CD4-positive, alpha-beta T cell treated with Interleukin-15 for 4 hours (primary cell): ENCODE measurements at places on chromosomes 1 and 21.

DNA sequence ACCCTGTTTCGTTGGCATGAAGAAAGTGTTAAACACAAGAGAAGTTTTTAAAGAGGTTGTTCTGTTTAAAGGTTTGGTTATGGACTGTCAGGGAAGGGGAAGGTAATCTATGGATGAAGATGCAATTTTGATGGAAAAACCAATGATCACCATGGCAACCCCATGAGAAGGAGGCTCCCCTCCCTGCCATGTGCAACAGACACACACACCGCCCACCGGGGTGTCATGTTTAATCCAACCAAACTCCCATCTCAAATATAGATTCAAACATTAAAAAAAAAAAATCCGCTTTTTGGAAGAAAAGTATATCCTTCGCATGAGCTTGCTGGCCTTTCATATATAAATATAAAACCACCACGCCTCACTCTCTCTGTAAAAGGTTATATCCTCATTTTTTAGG, 80.9 kb upstream of the KRTAP19-8 start:
- DNase-seq, result no peak

DNA sequence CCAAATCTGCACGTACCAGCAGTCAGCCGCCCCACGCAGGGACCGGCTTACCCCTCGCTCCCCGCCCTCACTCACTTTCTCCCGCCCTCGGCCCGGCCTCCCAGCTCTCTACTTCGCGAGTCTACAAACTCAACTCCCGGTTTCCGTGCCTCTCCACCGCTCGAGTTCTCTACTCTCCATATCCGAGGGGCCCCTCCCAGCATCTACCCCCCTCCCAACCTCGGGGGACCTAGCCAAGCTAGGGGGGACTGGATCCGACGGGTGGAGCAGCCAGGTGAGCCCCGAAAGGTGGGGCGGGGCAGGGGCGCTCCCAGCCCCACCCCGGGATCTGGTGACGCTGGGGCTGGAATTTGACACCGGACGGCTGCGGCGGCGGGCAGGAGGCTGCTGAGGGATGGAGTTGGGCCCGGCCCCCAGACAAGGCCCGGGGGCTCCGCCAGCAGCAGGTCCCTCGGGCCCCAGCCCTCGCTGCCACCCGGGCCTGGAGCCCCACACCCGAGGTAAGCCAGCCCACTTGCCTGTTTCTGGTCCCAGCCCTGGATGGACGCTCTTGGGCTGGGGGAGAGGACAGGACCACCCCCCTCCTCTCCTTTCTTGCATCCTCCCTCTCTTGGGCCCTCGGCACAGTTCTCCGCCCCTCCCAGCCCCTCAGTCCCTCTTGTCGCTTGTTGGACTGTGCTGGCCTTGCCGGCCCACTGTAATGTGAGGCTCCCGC, at the start of gene ARTN:
ARTN (plus strand) TSS at position 416 of the 715 bp plus-strand sequence. CDS start 1,856 bp downstream, outside the sequence.
- DNase-seq, result no peak

GRCh38 chr1:58597996-58598395, 20.9 kb upstream of the TACSTD2 start:
- no peak for DNase-seq

- DNase-seq, result peak; percentile 45
Observed at GRCh38 chr21:44871576-44872269, 1.8 kb downstream of the PTTG1IP start.

DNA sequence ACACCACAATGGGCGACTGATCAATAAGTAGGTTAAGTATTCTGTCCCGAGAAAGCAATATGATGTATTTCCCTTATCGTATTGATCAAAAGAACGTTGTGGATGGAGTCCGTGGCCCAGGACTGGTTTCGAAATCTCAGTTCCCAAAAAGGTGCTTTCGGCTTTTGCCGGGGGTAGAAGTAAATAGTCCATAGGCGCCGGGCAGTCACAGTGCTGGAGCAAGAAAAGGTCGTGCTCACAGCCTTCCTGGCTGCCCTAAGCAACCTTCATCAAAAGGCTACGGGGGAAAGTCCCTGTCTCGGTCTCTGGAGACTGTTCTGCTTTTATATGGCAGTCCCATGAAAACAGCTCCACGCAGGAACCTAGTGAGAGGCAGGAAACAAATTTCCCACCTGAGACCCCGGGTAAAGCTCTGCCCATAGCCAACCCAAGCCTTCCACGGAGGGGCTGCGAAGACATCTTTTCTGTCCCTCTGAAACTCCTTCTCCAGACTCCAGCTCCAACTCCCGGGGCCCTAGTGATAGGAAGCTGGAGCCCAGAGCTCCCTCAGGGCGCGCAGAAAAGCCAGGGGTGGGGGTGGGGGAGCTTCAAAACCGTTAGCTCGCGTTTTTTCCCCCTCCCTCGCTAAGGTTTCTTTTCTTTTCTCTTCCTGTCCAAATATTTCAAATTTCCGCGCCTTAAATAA, 7.0 kb downstream of the CDKN2C start:
- DNase-seq, result peak; percentile 25

- no peak for DNase-seq
Observed at GRCh38 chr1:34164771-34165391, at the start of gene CSMD2. Gene CSMD2 (minus strand): TSS chr1:34165230. CDS start chr1:34165097, 133 bp downstream.

DNA sequence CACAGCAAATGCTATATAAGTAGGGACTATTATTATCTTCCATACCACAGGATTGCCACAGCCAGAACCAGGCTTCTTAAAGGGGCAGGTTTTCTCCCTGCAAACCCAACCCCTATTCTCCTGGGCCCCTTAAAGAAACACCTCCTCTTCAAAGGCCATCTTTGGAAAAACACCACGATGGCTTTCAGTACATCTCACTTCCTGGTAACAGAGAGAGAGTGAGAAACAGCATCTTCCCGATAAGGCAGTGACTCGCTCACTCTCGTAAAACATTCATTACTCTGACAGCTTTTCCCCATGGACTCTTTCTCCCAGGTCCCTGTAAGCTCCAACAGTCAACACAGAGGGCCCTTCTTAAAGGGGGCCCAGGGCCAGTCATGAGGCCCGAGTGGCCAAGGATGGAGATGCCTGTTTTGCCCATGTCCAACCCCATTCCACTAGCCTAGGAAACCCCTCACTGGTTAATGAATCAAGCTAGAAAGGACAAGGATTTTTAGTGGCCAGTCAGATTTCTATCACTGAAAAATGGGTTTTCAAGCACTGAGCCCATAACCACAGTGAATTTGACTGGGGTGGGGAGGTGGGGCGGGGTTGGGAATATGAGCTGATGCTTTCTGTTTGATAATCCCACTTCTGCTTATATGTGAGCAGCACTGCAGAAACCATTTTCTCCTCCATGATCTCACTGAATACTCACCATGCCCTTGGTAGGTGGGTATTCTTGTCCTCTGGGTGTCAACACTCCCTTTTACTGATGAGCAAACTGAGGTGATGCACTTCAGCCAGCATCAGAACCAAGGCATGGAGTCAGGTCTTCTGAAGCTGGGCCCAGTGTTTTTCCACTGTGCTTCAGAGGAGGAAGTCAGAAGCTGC, 3.6 kb upstream of the NAV1 start:
- DNase-seq, result no peak

DNA sequence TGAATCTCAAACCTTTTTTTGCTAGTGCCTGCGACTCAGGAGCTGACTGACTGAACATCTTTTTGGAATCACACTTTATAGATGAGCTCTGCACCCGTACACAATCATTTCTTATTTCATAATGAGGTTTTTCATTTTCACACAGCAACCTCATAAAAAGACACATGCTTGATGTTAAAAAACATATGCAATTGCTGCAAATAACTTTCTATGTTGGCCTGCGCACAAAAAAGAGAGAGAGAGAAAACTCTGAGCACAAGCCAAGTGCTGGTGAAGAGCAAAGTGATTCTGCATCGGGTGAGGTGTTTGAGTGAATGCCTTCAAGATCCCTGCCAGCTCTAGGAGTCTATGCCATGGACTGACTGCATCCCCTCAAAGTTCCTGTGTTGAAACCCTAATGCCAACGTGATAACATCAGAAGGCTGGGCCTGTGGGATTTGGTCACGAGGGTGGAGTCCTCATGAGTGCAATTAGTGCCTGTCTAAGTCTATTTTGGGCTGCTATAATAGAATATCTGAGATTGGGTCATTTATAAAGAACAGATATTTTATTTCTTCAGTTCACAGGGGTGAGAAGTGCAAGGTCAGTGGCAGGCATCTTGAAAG, 36.6 kb downstream of the C1orf87 start:
- no peak for DNase-seq

DNA sequence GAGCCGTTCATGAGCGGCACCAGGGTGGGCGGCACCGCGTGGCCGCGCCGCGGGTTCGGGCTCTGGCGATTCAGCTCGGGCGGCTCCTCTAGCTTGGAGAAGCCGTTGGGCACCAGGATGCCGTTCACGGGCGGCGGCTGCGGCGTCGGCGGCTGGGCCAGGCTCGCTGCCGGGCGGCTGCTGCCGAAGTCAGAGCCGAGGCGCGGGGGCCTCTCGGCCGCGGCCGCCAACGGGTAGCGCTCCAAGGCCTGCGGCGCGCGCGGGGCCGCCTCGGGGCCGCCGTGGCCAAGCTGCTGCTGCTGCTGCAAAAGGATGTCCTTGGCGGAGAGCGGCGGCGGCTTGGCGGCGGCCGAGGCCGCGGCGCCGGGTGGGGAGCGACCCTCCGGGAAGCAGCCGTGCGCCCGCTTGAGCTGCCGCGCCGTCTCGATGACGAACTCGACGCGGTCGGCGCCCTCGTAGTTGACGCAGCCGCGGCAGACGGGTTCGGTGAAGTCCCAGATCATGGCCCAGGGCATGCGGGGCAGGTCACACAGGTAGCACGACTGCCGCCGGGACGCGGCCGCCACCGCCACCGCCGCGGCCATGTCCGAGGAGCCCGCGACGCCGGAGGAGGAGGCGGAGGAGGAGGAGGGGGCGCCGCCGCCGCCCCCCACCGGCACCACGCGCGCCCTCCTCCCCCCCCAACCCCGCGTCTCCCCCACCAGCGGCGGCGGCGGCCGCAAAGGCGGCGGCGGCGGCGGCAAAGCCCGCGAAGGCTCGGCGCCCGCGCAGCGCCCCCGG, 877 bp downstream of the IRF2BP2 start:
- peak; percentile 66 for DNase-seq

DNA sequence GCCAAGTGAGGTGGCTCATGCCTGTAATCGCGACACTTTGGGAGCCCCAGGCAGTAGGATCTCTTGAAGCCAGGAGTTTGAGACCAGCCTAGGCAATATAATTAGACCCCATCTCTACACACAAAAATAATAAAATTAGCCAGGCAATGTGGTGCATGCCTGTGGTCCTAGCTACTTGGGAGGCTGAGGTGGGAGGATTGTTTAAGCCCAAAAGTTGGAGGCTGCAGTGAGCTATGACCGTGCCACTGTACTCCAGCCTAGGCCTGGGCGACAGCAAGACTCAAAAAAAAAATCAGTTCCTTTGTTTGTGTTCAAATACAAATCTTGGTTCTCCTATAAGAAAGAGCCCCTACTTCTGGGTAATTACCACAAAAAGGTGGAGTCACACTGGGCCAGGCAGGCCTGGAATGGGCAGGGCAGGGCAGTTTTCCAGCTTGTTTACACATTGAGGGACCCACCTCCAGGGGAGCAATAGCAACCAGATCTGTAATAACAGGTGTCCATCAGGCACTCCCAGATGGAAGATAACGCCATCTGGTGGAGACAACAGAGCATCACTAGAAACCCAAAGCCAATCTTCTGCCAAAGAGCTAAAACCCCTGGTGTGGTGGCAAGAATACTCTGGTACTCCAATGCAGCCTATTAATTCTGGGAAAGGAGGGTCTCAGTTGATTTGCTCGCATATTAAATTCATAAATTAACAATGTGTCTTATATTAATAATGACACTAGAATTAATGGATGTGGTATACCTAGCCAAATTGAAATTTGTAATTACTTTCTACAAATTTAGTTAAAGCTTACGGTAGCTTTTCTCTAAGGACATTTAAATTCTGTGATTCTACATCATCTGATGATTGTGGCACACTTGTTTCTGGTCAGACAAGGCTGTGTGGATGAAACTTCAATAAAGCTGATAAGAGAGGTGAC, 13.2 kb downstream of the PPP1R15B start:
- DNase-seq, result peak; percentile 75

DNA sequence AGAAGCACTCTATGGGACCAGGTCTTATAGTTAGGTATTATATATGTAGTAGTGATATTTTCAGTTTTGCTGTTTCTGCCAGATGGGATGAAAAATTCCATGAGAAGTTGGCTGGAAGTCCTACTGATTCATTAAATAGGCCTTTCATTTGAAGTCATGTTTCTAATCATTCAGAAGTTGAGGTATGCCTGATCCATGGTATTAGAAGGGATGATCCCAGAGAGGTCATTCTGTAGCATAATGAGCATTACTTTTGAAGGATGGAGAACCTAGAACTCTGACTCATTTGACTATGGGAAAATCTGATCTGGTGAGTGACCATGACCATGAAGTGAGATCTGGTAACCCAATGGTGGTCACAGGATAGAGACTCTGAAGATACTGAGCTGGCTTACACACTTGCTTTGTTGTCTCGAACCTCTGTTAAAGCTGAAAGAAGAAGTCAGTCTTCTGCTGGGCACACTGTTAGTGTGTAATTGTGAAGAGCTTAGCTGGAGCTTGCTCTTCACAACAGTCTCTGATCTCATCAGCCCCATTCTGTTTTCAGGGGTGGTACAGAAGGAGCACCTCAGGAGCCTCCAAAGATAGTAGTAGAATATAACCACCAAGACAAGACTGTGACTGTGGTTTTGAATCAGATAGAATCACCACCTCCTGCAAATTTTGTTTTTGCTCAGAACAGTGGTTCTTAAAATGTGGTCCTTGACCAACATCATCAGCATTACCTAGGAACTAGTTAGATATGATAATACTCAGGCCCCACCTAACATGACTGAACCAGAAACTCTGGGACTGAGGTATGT, 9.0 kb downstream of the MGST3 start:
- no peak for DNase-seq

DNA sequence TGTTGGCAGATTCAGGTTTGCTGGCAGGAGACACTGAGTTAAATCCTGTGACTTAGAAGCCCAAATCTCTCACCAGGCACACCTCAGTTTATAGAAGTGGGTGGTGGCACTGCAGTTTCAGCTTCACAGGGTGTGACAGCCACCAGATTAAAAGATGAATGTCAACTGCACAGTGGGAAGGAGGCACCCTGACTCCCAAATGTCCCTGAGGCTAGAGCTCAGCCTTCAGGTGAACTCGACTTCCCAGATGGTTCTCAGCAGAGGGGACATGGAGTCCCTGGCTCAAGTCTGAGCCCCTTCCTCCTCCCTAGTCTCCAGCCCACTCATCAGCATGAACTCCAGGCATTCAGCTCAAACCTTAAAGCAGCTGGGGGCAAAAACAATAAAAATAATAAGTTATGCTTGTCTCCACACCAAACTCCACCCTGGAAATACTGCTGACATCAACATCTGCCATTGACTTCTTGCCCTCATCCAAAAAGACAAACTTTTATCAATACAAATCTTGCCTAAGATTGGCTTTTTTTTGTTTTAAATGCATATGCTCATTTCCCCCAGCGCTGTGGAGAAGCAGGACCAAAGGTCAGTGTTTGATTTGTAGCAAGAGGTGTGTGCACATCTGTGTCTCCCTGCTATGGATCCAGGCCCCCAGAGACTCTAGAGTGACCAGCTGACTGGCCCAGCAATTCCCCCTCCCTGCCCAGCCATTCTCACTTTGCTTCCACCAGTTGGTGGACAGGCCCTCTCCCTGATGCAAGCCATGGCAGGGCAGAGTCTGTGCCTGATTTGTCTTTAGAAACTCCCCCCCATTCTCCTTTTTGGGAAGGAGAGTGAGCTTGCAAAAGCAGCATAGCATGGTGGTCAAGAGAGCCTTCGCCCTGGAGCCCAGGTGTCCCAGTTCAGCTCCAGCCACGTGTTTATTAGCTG, 18.5 kb upstream of the S100A7 start:
- no peak for DNase-seq
